Large intestine (tissue), 12 donors: ENCODE measurements at places on chromosomes 16 and 17. TPM values are rescaled to one million over a fixed set of nuclear protein-coding genes. Genes with fewer than 3 reads are reported as not detected.
A peak's percentile ranks its signal among the peaks of the same experiment; 100 is the strongest.

GRCh38 chr16:19329932-19330331, 44.4 kb downstream of the CLEC19A start:
- DNase-seq = no peak

- no peak for DNase-seq
Observed at GRCh38 chr17:13601776-13602551, at the start of gene HS3ST3A1. HS3ST3A1 (minus strand) TSS chr17:13601929; CDS start chr17:13601129, 800 bp downstream.

GRCh38 chr17:29619251-29619650, 3.5 kb downstream of the CORO6 start:
- DNase-seq = no peak

GRCh38 chr17:16287563-16288027, 65.7 kb downstream of the CENPV start:
- DNase-seq = peak; percentile 67

Gene UMOD
- not detected for polyA plus RNA-seq

DNA sequence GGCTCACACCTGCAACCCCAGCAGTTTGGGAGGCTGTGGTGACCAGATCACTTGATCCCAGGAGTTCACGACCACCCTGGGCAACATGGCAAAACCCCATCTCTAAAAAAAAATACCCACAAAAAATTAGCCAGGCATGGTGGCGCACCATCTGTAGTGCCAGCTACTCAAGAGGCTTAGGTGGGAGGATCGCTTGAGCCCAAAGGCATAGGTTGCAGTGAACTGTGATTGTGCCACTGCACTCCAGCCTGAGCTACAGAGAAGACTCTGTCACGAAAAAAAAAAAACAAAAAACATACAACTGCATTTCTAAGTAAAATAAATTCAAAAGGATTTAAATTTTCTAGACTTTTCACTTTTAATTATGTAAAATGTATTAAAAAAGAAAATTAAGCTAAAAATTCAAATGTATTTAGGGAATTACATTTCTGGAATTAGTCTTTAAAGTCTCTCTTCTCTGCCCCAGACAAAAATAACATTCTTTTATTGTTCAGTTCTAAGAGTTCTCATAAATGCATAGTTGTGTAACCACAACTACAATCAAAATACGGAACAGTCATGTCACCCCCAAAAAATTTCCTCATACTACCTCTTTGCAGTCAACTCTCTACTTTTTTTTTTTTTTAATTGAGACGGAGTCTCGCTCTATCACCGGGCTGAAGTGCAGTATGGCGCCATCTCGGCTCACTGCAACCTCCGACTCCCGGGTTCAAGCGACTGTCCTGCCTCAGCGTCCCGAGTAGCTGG, 14.1 kb downstream of the FAM222B start:
- no peak for DNase-seq

Gene SP2
- polyA plus RNA-seq = 17.9 TPM

Gene TNFRSF13B
- polyA plus RNA-seq = 0.07 TPM

GRCh38 chr17:45968732-45969131, 30.3 kb upstream of the STH start:
- DNase-seq = no peak

DNA sequence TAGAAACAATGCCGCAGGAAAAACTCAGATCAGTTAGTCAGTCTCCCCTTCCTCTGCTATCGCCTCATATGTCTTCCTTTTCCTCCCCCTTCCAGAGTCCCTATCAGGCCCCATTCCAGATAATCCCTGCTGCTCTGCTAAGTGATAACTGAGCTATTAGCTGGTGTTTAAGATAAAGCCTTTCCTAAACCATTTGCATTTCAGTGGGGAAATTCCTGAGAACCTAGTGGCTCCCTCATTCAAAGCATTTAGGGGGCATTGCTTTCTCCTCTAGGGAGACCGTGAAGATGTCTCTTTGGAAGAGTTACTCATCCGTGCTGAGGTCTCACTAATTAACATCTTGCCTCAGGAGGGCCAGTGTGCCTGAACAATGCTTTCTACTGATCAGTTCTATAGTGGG, 401.6 kb downstream of the NPIPA7 start:
- no peak for DNase-seq
